ENCODE measurements at places on chromosomes 4 and X. TPM values are rescaled to one million over a fixed set of nuclear protein-coding genes. Genes with fewer than 3 reads are reported as not detected.

The CASK gene
- 50.7 TPM for total RNA-seq

The SUPT20HL1 gene
- total RNA-seq: under 0.01 TPM

The PLAC1 gene
- total RNA-seq: not detected

The MAGEA2B gene
- not detected for total RNA-seq

The CYLC1 gene
- total RNA-seq: not detected

The AFF1 gene
- total RNA-seq: 9.5 TPM

The KIF4A gene
- 11.4 TPM for total RNA-seq

The PCDH10 gene
- total RNA-seq: 50.9 TPM

The OTC gene
- not detected for total RNA-seq

The TEX13A gene
- total RNA-seq: not detected

The NUDT10 gene
- total RNA-seq: 0.62 TPM

The PDGFRA gene
- 742 TPM for total RNA-seq

The ATP11C gene
- total RNA-seq: 66.8 TPM

The UGT2A3 gene
- total RNA-seq: not detected

The NWD2 gene
- total RNA-seq: not detected

The CT45A5 gene
- not detected for total RNA-seq

The VEGFD gene
- total RNA-seq: 0.40 TPM

The TDO2 gene
- 0.53 TPM for total RNA-seq

The ZFYVE28 gene
- total RNA-seq: 16.1 TPM

The SPATA18 gene
- 10.1 TPM for total RNA-seq

The SCML2 gene
- 1.2 TPM for total RNA-seq
